ENCODE measurements at places on chromosomes 6 and 20.

DNA sequence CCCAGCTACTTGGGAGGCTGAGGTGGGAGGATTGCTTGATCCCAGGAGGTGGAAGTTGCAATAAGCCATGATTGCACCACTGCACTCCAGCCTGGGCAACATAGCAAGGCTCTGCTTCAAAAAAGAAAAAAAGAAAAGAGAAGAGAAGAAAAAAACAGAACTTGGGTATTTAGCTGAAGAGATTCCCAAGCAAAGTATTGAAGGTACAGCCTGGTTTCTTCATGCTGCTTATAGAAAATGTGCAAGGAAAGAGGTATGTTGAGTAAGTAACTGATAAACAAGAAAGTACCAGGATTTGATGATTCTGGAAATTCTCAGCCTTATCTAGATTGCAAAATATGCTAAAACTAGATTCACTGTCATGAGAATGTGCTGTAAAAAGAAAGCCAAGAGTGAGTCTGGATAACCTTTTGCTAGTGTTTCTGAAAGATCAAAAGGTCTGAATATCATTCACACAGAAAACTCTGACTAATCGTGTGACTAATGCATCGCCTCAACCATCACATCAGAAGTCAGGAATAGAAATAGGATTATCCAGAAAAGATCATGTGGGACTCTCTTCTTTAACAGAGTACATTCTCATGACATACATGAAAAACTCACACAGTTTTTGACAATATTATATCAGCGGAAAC lies 32.4 kb upstream of the NOP56 start:
- DNase-seq: no peak

GRCh38 chr20:62425281-62426058 lies 1.9 kb downstream of the RBBP8NL start:
- no peak for DNase-seq

- no peak for DNase-seq
Observed at GRCh38 chr20:32858701-32859372, at the start of gene EFCAB8. Gene EFCAB8 (plus strand): TSS chr20:32858923. CDS start chr20:32863793, 4,870 bp downstream.

- DNase-seq: no peak
Observed at GRCh38 chr6:30889921-30890645, 5.8 kb downstream of the DDR1 start.

- no peak for DNase-seq
Observed at GRCh38 chr20:34549929-34550305, 8.6 kb upstream of the MAP1LC3A start.

- DNase-seq: no peak
Observed at GRCh38 chr20:5797843-5798462, 47.8 kb downstream of the SHLD1 start.

DNA sequence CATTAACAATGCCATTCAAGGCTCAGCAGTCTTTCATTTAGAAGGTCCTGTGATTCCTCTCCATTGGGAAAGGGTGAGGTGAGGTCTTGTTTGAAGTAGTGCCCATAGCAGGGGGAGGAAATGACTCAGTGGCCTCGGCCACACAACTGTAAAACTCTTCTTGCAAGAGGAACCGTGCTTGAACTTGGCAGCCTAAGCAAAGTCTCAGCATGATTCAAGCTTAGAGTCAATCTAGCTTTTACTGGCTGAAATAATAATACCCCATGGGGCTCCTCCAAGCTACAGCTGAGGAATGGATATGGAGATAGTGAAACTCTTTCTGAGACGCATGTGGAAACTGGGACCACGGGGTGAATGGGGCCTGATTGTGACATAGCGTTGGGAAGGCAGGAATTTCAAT lies 428.2 kb downstream of the BMP2 start:
- DNase-seq: no peak

GRCh38 chr20:56554869-56555268 lies 21.8 kb downstream of the FAM209B start:
- DNase-seq: peak; percentile 86

- no peak for DNase-seq
Observed at GRCh38 chr6:131736003-131736596, 25.3 kb upstream of the CTAGE9 start.

DNA sequence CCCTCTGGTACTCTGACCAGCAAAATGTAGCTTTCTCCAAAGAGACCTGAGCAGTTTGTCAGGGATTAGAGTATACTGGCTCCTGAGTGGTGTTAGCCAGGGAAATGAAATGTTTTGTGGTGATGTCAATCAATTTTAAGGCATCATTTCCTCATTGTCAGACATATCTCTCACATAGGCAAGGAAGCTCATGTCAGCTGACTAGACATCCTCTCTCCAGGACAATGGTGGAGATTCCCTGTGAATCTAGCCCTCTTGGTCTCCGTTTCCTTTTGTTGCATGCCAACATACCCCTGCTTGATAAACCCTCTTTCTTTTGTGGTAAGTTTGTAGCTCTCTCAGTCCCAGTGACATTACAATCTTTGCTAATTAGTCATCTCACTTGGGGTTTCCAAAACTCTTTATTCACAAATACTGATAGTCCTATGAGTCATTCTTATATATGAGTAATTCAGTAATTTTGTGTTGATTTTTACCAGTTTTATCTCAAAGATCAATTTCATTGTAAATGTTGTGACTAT lies 135.6 kb upstream of the PTPRK start:
- peak; percentile 73 for DNase-seq

GRCh38 chr6:14671261-14671681 lies 553.7 kb downstream of the CD83 start:
- no peak for DNase-seq

GRCh38 chr6:55064711-55065420 lies 109.4 kb upstream of the HCRTR2 start:
- DNase-seq: no peak

DNA sequence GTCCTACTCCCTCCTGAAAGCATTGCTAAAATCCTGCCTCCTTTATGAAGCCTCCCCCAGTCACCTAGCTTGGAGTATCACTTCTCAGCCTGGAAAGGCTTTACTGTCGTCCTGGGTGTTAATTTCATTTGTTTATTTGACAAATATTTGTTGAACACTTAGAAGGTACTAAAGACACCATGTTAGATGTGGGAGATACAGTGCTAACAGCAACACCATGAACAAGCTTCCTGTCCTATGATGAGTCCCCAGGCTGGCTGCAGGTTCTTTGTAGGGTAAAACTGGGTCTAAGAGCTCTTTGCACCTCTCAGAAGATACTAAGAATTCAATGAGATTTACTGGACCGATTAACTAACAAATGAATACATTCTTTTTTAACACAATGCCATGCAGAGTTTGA lies 109.2 kb upstream of the TMEM170B start:
- DNase-seq: no peak

DNA sequence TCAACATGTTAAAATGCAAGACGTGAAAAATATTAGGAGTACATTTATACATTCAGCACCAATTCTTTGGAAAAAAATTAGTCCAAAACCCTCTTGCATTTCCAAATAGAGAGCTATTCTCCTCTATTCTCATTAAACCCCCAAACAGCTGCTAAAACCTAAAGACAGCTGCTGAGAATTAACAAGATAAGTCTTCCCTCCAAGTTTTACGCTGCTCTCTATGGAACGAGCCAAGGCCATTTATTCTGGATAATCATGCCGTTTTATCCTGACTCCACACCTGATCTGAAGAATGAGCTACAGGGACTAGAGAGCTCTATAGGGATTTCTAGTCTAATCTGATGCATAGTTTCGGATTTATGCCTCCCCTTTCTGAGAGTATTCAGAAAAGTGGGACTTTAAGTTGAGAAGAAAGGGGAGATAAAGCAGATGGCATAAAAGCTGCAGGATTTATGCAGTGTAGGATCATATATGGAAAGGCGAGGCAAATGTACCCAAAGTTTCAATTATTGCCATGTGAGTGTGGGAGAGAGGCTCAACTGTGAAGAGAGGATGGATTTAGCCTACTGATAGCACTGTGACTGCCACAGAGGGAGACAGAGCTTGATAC lies 64.7 kb upstream of the HS3ST5 start:
- DNase-seq: no peak

DNA sequence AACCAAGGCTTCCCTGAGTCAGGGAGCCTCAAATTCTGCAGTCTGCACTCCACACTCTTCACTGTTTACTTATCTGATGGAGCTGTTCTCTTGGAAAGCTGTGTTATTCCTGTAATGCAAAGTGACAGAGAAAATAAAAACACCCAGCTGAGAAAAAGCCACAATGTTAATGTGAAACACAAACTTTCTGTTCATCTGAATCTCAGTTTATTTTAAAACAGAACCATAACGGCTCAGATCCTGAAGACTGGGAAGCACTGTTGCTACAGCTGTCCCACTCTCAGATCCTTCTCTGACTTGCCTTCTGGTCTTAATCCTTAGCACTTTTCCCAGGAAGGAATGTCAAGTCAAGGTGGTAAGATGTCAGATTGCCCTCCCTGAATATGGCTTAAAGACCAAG lies 736.6 kb downstream of the DHX35 start:
- DNase-seq: no peak

DNA sequence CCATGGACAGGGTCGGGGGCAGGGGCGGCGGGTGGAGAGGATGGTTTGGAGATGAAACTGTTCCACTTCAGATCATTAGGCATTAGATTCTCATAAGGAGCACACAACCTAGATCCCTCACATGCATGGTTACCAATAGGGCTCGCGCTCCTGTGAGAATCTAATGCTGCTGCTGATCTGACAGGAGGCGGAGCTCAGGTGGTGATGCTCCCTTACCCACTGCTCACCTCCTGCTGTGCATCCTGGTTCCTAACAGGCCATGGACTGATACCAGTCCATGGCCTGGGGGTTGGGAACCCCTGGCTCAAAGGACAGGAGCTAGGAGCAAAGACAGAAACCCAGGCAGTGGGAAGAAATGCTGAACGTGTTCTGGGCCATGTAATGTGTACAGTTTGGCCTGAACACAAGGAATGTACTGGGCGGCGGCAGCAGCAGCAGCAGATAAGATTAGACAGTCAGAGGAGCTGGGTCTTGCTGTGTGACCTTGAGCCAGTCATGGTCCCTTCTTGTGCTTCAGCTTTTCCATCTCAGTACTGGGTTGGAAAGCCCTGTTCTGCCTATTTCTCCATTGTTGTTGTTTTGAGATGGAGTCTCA lies 4.7 kb upstream of the SPAG4 start:
- DNase-seq: no peak

DNA sequence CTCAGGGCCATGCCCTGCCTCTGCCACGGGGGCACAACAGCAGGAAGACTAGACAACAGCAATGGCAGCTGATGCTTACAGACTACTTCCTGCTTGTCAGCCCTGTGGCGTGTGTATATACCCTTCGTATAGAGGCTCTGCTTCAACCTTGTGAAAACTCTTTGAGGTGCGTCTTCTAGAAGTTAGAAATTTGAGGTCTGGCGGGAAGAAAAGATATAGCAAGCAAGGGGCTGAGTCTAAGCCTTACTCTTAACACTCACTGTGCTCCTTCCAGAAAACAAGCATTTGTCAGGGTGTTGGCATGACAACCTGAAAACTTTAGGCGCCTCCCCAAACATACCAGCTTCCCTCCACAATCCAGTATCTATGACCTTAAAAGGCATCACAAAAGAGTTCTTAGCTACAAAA lies 33.3 kb downstream of the JPH2 start:
- peak; percentile 64 for DNase-seq

DNA sequence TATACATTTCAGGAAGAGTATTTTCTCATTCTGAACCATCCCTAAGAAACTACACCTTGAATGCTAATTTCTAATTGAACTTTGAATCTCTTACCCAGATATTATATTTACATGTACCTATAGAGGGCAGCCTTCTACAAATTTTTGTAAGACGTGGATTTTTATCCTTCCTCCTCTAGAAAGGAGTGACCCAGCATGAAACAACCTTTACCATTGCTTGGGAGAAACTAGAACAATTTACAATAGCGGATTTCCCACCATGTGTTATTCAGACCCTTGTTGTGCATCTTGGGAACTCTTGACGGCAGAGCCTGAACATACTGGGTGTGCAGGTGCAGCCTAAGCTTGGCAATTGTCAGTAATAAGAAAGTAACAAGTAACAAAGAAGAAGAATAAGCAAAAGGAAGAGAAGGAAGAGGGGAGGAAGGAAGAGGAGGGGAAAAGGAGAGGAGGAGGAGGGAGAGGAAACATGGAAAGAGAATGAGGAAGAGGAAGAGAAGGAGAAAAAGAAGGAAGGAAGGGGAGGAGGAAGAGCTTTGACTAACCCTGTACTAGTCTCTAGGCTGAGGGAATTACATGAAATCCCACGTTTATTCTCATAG lies 10.8 kb upstream of the TAAR1 start:
- peak; percentile 31 for DNase-seq

- DNase-seq: peak; percentile 46
Observed at GRCh38 chr6:26660000-26660361, 435 bp upstream of the ZNF322 start.

- DNase-seq: no peak
Observed at GRCh38 chr6:148517470-148517869, 174.8 kb downstream of the SASH1 start.

DNA sequence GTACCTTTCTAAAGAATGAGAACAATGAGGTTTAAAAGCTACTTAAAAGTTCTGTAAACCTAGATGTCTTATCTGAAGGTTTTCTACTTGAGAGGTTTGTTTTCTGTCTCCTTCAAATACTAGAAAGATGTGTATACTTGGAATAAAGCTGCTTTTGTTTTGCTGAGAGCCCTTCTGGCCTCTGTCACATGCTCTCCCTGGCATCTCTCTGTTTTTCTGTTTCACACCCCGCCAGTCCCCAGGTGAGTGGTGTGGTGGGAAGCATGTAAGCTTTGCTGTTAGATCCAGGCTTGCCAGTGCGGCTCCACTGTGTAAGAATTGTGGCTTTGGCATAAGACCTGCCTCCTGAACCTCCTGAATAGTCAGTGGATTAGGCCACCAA lies 56.8 kb downstream of the SNX9 start:
- DNase-seq: no peak

DNA sequence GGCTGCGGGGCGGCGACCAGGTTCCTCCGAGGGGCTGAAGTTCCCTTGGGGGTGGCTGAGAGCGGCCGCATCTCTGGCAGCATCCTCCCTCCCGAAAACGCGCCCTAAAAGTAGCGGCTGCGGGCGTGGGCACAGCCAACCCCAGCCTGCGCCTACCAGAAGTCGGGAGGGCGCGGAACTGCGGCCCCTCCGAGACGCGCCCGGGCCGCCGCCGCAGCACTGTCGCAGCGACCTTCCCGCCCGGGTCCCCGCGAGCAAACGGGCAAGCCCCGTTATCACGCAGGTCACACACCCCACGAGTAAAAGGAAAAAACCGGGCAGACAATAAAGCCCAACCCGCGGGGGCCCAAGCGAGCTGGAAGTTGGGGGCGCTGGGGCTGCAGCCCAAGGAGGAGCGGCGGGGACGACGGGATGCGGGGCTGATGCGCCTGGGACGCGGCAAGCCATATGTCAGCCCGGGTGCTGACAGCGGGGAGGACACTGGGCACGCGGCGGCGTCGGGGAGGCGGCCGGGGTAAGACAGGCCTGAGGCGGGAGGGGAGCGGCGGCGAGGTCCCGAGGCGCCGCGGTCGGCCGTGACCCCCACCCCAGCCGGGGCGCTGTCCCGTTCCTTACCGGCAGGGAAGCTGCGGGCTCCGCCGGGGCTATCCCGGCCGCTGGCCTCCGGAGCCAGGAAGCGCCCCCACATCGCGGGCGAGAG lies 659 bp downstream of the CEP85L start:
- DNase-seq: peak; percentile 66

- peak; percentile 88 for DNase-seq
Observed at GRCh38 chr6:157764178-157765068, 58.6 kb upstream of the SNX9 start.

- DNase-seq: peak; percentile 96
Observed at GRCh38 chr6:69796642-69797390, at the start of gene LMBRD1. Gene LMBRD1 (minus strand): TSS chr6:69797010. CDS start chr6:69796881, 129 bp downstream.

- DNase-seq: peak; percentile 74
Observed at GRCh38 chr20:39112178-39112743, 150.1 kb downstream of the DHX35 start.

- DNase-seq: no peak
Observed at GRCh38 chr20:50450881-50451752, 59.1 kb upstream of the PTPN1 start.
